ENCODE measurements at places on chromosomes 5 and 9. TPM values are rescaled to one million over a fixed set of nuclear protein-coding genes. Genes with fewer than 3 reads are reported as not detected.

- DNase-seq, result no peak
Observed at GRCh38 chr9:128406848-128407391, 13.7 kb upstream of the CERCAM start.

DNA sequence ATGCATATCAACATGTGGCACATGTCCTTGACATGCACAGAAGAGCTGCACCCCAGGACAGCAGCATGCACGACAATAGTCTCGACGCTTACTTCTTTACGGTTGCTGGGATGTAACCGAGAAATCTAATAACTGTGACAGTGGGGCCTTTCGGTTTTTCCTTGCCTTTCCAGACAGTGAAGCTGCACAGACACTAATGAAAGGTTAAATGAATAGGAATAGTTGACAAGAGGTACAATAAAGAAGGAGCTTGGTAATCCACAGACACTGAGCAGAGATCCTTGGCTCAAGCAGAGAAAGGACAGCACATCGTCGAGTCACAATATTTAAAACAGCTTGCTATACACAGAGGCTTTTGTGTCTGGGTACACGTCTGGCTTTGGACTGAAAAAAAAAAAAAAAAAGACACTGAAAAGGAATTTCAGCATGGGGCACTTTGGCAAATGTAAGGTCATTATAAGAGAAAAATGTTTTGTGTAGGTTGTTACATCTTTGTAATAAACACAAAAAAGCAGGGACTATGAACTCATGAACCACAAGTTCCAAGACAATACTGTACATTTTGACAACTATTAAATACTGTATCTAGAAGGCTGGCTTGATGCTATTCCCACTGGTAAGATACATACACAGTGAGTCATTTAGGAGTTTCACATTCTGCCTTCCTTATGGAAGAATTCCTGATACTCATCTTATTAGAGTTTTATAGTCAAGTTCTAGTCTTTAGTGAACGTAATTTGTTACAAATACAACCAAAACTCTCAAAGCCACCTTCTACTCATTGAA, 5.6 kb downstream of the BNC2 start:
- DNase-seq, result no peak

DNA sequence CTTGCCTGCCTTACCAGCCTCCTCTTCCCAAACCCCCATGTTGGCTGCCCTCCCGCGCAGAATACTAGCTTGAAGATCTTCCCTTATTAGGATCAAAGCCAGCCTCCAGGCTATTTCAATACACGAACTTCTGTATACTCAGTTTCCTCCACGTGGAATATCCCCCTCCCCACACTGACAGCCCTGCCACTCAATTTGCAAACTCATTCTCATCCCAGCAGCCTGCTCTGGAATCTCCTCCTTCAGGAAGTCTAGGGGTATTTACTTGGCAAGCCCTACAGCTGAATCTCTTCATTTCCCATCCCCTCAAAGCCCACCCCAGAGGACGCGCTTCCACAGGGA, 157.0 kb upstream of the SMIM23 start:
- peak; percentile 25 for DNase-seq

- no peak for DNase-seq
Observed at GRCh38 chr9:88274078-88274477, 114.2 kb upstream of the SPIN1 start.

The BTNL8 gene
- total RNA-seq, result not detected

The LYRM7 gene
- 10.7 TPM for total RNA-seq

Data from sigmoid colon (tissue), 7 donors.